Stimulated activated memory B cell treated with anti-CD40 and anti-IgM and Interleukin-4, amounts not matched to agents 10 μg/mL and 1 μg/mL and 100 μg/mL, for 72 hours (primary cell): ENCODE measurements at places on chromosomes 2 and 18.

DNA sequence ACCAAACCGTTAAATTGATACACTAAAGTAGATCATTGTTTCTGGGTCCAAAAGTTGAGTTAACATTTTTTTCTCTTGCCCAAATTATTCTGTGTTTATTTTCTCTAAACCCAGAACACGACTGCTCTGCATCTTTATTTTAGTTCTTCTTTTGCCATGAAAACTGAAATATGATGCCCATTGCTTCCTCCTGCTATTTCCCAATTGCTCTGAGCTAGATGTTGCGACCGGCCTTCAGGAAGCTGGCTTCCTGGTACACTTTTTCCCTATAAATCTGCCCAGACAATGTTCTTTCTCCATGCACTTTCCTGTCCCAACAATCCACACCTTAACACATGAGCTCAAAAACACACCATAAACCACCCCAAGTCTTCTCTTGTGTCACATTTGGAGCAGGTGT, 501.4 kb downstream of the FBXO15 start:
- ATAC-seq = no peak

- no peak for ATAC-seq
Measured at GRCh38 chr2:55962915-55963314, 39.3 kb upstream of the EFEMP1 start.

- no peak for ATAC-seq
Measured at GRCh38 chr2:16150456-16151280, 210.3 kb downstream of the MYCN start.

DNA sequence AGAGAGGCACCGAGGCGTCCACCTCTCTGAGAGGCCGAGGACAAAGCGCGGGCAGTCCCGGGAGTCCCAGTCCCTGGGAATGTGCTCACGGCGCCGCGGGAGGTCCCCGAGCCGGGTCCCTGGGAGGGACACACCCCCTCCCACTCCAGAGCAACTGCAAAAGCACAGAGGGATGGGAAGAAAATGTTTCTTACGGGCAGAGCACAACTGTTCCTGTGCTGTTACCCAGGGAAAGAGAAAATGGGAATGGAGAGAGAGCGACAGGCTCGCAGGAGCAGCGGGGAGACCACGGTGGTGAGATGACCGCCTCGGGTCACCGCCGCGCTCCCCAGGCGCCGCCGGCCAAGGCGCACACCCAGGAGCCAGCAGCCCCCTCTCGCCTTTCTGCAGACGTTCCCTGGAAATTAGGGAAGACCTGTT, 1.2 kb upstream of the BCL11A start:
- no peak for ATAC-seq

GRCh38 chr2:192005211-192005610, 158.3 kb upstream of the CAVIN2 start:
- no peak for ATAC-seq

- no peak for ATAC-seq
Measured at GRCh38 chr18:41266616-41267015, 688.4 kb upstream of the PIK3C3 start.

- ATAC-seq = no peak
Measured at GRCh38 chr18:8654503-8655451, 45.5 kb downstream of the RAB12 start.

GRCh38 chr2:160474891-160475787, 18.5 kb downstream of the RBMS1 start:
- no peak for ATAC-seq

DNA sequence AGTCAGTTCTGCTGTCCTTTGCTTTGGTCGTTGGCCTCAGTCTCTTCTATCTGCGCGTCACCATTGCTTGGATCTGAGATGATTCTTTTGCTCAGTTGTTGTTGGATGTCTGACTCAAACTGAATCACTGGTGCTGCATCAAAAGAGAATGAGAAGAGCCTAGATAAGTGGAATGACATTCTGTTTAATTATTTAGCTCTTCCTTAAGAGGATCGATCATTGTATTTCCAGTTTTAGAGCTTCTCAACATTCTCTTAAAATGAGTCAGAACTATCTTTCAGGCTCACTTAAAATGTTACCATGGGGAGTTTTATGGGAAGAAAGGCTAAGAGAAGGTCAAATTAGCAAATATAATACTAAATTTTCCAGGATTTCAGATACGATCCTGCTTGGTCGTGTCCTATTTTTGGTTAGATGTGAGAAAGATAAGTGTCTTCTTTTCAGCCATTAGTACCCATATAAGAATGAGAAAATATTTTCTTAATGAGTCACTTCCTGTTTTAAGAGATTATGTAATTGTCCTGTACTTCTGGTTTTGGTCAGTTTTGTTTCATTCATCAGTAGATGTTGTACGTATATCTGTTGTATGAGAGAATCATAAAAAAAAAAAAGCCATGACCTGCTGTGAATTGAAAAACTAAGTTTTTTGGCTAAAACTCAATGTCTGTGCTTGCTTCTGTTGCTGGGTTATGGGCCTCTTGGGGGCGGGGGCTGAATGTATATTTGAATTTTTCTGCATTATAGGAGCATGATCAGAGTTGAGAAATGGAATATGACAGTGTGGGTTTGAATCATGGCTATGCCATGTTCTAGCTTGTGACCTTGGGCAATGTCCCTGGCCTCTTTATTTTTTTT, 31.6 kb upstream of the CASP10 start:
- ATAC-seq = peak; percentile 84

- no peak for ATAC-seq
Measured at GRCh38 chr2:167345559-167345958, 457.3 kb downstream of the XIRP2 start.

DNA sequence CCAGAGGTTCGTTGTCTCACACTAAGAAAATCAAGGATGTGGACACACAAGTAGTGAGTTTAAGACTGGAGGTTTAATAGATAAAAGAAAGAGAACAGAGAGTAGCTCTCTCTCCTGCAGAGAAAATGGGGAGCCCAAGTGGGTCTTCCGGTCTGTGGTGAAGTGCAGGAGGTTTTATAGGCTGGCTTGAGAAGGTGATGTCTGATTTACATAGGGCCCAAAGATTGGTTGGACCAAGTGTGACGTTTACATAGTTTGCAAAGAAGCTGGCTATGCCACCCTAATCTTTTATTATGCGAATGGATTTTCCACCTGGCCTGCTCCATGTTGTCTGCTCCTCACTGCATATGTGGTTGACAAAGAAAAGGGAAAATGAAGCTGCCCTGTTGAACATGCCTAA, 430.4 kb upstream of the TRIB2 start:
- ATAC-seq = no peak

GRCh38 chr2:47277187-47277586, 122.1 kb upstream of the STPG4 start:
- no peak for ATAC-seq

GRCh38 chr18:78579854-78580577, 399.6 kb upstream of the SALL3 start:
- no peak for ATAC-seq

GRCh38 chr2:446303-446874, 158.5 kb upstream of the ALKAL2 start:
- ATAC-seq = no peak

DNA sequence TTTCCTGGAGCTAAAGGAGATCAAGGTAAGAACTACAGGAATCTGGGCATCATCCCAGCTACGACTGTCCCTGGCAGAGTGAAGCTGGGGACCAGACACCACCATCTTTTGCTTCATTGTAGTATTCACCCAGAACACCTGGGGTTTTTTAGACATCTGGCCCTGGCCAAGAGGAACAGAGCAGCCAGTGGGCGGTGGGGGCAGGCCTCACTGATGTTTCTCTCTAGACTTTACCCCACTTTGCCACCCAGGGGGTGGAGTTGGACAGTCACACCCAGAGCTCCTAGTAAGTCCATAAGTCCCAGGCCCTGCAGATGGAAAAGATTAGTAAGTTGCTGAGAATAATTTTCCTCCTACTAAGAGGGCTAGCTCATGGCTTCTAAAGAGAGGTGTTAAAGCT, 39.6 kb downstream of the MARCO start:
- peak; percentile 25 for ATAC-seq

- ATAC-seq = no peak
Measured at GRCh38 chr18:36335476-36336279, 38.2 kb downstream of the FHOD3 start.

DNA sequence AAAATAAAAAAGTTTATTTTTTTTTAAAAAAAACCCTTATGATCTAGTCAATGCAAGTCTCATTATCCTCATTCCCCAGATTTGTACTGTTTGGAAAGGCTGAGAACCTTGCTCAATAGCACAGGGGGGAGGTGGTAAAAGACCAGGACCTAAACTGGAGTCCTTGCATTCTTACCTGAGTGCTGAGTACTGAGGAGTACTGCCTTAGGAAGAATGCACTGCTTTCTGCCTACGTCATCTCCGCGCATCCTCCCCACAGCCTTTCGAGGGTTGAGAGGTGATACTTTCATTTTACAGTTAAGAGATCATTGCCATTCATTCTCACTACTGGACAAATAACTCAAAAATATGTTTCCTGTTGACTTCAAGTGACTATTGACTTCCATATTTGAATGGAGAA, 73.8 kb downstream of the MAP3K20 start:
- no peak for ATAC-seq

GRCh38 chr2:43106559-43107527, 119.6 kb downstream of the ZFP36L2 start:
- peak; percentile 83 for ATAC-seq

GRCh38 chr2:46913471-46914381, 1.9 kb downstream of the MCFD2 start:
- ATAC-seq = no peak

DNA sequence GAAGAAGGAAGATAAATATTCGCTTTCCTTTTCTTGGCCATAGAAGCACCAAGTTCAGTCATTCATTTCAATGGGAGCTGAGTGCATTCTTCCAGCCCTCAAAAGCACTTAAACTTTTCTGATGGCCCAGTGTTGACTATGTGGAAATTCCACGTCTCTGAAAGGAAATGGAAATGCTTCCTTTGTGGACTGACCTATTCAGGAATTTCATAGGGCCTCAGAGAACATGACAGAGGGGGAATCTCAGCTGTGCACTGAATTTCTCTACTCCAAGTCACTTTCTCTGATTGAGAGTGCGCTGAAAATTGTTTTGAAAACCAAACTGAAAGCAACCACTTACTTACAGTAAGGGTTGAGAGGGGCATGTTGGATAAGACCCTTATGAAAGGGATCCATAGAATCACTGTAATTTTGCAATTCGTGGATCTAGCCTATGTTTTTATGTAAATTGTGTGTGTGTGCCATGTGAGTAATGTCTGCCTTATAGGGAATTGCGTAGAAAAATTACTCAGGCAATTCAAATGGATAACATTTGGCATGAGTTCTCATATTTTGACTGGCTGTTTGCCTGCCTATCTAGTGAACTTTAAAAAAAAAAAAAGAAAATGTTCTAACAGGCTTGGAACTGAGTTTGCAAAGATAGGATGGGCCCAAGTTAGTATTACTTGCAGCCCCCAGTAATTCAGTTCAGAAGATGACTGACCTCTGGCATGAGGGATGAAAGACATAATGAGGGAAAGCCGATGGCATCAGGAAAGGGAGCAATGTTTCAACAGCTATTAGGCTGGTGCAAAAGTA, 437.0 kb downstream of the PTPRM start:
- ATAC-seq = no peak

DNA sequence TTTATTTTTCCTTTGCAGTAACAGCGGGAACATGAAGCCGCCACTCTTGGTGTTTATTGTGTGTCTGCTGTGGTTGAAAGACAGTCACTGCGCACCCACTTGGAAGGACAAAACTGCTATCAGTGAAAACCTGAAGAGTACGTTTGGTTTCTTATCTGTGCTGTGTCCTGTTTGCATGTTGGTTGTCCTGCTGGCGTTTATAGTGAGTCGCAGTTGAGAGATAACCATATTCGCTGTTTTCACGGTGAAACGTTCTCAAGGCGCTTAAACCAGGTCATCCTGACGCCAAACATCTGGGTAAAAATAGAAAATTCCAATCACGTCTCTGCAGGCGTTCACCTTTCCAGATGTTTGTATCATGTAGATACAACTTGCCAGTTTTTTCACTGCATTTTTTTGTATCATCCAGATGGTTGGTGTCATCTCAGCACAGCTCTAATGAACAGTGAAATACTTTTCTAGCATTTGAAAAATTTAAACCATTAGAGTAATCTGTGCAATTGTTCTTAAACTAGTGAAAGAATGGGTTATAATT, 21.2 kb downstream of the CLUL1 start:
- no peak for ATAC-seq

GRCh38 chr2:59585655-59586054, 967.8 kb downstream of the BCL11A start:
- ATAC-seq = no peak

- no peak for ATAC-seq
Measured at GRCh38 chr18:23095463-23095862, 39.8 kb upstream of the CABLES1 start.

GRCh38 chr2:155653176-155653575, 679.3 kb downstream of the NR4A2 start:
- ATAC-seq = no peak

DNA sequence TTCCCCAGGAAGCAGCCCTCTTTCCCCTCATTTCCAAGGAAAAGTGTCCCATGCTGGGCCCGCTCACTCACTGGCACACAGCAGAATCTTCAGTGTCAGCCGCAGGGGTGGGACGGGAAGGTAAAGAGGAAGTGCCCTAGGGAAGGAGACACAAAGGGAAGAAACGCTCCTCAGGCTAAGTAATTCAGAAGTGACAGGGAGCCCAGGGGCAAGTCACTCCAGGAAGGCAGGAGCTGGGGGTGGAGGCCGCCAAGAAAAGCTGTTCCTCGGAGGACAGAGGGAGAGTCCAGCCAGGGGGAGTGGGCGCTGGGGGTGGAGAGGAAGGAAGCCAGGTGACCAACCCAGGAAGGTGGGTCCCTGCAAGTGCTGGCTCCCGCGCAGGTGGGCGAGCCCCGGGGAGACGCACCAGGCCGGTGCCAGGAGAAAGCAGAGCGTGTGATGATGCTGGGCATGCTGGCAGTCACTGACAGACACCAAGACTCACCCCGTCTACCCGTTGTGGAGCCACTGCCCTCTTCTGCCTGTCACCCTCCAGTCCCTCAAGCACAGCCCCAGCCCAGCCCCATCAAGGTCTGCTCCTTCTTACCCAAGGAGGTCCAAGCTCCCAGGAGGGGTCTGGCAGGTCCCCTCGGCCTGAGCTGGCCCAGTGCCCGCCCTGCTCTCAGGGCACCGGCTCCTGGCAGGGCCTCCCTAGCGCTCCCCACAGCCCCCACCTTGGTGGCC, 21.7 kb downstream of the HDAC4 start:
- ATAC-seq = no peak
